Renal cortical epithelial cell (primary cell): ENCODE measurements at places on chromosomes 11 and 22. TPM values are rescaled to one million over a fixed set of nuclear protein-coding genes. Genes with fewer than 3 reads are reported as not detected.

The APOBEC3G gene
- total RNA-seq: 4.0 and 9.7 TPM in 2 replicates

The RAG1 gene
- 2.6 and 3.7 TPM in 2 replicates for total RNA-seq

The CFAP300 gene
- total RNA-seq: 2.6 and 11.9 TPM in 2 replicates

DNA sequence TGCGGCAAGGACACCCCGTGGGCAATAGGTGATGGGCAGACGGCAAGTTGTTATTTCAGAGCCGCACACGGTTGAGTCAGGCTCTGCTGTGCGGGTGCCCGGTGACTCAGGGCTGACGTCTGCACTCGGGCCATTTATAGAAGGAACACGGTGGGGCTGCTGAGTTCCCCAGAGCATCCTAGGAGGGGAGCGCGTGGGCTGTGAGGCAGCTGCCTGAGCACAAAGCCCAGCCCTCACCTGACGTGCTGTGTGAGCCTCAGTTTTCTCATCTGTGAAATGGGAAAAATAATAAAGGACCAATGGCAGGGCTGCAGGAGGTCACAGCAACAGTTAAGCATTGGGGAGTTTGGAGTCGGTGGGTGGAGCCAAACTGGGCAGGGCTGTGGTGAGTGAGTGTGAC lies 11.3 kb upstream of the RHOD start:
- DNase-seq: peak; percentile 80

DNA sequence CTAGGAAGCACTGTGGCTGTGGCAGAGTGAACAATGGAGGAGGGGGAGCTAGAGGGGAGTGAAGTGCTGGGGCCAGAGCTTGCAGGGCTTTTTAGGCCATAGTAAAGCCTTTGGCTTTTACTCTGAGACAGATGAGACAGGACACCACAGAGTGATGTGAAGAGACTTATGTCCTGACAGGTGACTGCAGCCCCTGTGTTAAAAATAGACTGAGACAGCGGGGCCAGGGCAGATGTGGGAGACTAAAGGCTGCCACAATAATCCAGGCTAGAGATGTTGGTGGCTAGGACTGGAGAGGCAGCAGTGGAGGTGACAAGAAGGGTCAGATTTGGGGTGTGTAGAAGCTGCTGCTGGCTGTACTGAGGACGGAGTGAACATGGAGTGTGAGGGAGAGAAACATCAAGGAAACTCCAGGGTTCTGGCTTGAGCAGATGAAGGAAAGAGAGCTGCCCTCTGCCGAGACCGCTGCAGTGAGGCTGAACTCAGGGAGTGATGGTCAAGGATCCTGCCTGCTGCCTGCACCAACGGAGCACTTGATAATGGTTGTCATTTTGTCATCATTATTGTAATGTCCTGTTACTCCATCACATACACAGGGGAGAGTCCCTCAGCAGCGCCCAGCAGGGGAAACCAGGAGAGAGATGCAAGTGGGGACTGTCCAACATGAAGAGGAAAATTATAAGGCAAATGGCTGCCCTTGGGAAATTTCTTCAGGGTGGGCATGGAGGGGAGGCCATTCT lies 27.4 kb downstream of the SLC43A1 start:
- no peak for DNase-seq

- no peak for DNase-seq
These were observed 695.7 kb downstream of the BRD1 start for GRCh38 chr22:49132009-49132408.

GRCh38 chr11:73965764-73966121 lies 14.9 kb downstream of the DNAJB13 start:
- DNase-seq: no peak
